ENCODE measurements at places on chromosomes 7 and 10. TPM values are rescaled to one million over a fixed set of nuclear protein-coding genes. Genes with fewer than 3 reads are reported as not detected.

NDUFA5 gene
- 207 TPM for polyA plus RNA-seq

DNA sequence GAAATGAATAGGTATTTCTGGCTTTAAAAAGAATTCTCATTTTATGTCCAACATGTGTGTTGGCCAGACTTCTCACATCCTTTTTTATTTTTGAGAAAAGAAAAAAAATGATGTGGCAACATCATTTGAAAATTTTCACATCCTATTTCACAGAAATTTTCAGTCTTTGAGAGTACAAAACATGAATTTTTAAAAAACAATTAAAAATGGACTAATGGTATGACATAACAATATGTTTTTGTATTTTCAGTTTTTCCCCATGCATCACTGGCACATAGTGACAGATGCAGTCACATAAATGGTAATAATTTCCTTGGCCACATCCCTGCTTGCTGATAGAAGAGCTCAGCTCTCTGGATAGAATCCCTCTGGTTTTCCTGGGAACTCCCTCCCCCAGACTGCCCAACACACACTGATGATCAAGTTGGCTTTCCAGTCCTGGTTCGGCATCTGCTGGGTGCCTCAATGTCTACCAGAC is 188.5 kb upstream of the AGR3 start:
- no peak for DNase-seq

DNA sequence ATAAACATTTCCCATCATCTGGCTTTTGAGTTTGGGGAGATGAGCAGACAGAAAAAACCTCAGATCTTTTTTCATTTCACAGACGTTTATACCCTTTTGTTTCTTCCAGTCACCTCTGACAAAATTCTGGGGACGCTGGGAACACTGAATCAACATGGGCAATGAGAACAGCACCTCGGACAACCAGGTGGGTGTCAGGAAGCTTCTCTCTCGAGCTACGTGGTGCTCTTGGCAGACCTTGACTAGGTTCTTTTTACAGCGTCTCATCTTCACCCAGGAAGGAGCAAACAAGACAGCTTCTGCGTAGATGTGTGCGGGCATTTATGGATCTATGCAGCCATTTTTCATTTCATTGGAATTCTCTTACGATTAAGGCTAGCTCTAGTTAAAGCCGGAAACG is 32.9 kb downstream of the TACC2 start:
- no peak for DNase-seq

ZNF804B gene
- polyA plus RNA-seq: not detected

IL6 gene
- polyA plus RNA-seq: 1.6 TPM

DNA sequence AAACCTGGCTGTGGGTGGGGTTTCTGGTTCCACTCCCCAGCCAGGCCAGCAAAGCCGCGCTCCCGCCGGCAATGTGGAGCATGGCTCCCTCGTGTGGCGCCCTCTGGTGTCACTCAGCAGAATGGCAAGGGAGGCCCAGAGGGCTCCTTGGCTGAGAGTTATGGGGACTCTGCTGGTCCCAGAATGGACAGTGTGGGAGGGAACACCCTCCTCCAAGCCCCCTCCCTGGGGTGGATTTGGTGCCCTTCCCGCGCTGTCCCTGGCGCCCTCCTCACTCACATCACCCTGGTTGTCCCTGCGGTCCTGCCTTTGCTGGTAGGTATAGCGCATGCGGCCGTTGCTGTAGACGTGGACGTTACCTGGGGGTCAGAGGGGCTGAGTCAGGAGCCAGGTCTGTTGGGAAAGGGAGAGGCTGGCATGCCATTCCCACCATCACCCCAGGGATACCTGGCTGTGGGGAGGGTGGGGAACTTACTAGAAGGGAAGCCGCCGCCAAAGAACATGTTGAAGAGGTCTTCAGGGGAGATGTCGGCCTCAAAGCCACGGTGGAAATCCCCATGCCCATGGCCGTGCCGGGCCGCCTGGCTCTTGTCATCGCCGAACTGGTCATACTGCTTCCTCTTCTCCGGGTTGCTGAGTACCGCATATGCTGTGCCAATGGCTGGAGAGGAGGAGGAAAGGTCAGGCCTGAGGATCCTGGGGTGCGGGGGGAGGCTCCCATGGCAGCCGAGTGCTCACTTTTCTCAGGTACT is 14.0 kb downstream of the DNAJB12 start:
- peak; percentile 86 for DNase-seq

DNA sequence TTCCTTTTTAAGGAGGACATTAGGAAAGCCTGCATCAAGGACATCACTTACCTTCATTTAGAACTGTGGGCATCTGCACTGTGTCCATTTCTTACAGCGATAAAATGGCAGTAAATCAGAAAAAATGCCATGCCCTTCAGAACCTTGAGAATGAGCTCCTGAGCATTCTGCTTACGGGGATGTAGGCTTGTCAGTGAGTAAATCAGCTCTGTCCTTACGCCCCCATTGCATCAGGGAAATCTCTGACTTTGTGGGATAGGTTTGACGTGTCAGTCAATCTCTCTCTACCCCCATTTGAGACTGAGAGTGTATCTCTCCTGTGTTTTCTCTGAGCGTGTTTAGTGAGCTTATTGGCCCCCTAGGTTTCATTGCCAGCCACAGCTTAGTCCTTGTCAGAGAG is 837.1 kb downstream of the LRMDA start:
- no peak for DNase-seq

RAB19 gene
- 2.5 TPM for polyA plus RNA-seq

- DNase-seq: no peak
Measured at GRCh38 chr10:37566332-37566731, 291.1 kb downstream of the ZNF248 start.

DNA sequence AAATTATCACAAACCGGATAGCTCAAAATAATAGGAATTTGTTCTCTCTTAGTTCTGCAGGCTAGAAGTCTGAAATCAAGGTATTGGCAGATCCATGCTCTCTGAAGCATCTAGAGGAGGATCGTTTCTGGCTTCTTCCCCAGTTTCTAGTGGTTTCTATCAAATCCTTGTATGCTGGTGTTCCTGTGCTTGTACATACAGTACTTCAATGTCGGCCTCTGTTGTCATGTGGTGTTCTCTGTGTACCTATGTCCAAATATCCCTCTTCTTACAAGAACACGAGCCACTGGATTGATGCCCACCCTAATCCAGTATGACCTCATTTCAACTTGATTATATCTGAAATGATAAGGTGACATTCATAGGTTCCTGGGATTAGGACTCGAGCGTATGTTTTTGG is 9.8 kb upstream of the TAX1BP1 start:
- no peak for DNase-seq

GRCh38 chr7:88312061-88312663 is 5.5 kb upstream of the STEAP4 start:
- no peak for DNase-seq

SFXN2 gene
- 7.2 TPM for polyA plus RNA-seq

DNA sequence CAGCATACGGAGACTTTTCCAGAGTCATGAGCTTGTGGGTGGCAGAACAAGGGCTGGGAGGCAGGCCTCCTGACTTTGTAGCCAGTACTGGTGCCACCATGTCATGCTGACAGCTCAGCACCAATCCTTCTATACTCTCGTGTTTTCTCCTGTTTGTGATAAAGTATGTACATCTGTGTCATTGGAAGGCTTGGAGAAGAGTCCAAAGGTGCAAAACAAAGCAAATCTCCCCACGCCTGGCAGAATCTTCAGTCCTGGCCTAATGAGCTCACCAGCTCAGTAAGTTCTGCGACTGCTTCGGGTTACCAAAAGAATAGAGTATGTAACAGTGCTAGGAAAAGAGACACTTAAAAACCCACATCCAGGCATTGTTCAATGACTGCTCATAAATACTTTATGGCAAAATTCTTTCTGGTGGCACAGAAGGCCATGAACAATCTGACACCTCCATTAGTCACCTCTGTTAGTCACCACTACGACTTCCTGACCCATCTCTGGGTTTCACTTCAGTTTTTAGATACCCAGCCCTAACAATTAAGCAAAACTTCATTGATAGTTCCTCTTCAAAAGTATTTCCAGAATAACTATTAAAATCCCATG is 24.5 kb downstream of the STEAP1 start:
- no peak for DNase-seq

GRCh38 chr7:31492086-31492485 is 21.8 kb upstream of the ITPRID1 start:
- DNase-seq: no peak

KNDC1 gene
- polyA plus RNA-seq: 1.9 TPM

- no peak for DNase-seq
Measured at GRCh38 chr10:79269443-79269842, 77.8 kb upstream of the PPIF start.

GRCh38 chr7:25652366-25652765 is 424.1 kb upstream of the NPVF start:
- DNase-seq: no peak

Measured in GM23338 (cell line).